H7 (cell line): ENCODE measurements at places on chromosomes 5 and 9.

GRCh38 chr5:142420561-142421227 lies 95.9 kb upstream of the SPRY4 start:
- no peak for DNase-seq

DNA sequence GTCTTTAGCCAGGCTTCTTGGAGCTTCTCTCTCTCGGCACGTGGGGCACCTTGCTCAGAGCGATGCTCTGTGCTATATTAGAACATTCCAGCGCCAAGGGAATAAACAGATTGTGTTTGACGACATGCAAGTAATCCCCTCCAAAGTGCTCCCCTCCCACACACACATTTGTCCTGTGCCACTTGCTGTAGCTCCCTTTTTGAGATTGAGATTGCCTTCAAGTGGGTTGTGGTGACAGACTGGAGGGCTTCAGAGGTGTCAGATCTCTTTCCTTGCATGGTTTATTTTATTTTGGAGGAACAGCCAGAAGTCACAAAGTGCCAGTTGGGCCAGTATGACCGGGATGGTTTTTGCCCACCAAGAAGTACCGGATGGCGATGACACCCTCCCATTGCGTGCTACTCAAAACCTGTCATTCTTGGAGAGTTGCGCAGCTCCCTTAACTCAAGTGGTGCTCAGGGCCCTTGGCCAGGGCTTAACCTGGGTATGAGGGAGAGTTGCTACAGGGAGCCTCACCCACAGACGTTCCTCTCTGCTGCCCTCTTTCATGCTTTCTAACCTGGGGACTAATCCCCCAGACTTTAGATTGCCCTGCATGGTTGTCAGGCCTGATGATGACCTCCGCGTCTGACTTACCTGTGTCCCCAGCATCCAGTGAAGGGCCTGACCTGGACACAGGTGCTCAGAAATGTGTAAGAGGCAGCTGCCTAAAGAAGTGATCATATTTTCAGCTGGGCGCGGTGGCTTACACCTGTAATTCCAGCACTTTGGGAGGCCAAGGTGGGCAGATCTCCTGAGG lies 18.8 kb upstream of the RPL26L1 start:
- DNase-seq, result no peak

- no peak for DNase-seq
These were observed 42.2 kb upstream of the FBXW11 start for GRCh38 chr5:172048539-172049101.

DNA sequence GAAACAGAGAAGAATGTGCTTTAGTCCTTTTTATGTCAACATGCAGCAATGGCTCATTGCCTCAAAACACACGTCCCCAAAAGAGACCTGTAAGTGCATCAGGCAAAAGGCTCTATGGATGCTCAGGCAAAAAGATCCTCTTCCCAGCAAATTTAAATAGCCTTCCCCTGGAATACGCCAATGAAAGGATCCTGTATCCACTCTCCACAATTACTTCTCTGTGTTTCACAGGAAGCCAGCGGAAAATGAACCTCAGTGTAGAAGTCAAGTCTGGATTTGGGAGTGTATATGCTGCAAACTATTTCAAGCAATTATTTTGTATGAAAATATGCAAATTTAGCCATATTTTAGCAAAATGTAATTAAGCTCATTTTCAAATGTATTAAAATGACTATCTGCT lies 217.9 kb downstream of the EPB41L4A start:
- no peak for DNase-seq

GRCh38 chr9:37974506-37975173 lies 70.7 kb upstream of the SLC25A51 start:
- DNase-seq, result no peak

DNA sequence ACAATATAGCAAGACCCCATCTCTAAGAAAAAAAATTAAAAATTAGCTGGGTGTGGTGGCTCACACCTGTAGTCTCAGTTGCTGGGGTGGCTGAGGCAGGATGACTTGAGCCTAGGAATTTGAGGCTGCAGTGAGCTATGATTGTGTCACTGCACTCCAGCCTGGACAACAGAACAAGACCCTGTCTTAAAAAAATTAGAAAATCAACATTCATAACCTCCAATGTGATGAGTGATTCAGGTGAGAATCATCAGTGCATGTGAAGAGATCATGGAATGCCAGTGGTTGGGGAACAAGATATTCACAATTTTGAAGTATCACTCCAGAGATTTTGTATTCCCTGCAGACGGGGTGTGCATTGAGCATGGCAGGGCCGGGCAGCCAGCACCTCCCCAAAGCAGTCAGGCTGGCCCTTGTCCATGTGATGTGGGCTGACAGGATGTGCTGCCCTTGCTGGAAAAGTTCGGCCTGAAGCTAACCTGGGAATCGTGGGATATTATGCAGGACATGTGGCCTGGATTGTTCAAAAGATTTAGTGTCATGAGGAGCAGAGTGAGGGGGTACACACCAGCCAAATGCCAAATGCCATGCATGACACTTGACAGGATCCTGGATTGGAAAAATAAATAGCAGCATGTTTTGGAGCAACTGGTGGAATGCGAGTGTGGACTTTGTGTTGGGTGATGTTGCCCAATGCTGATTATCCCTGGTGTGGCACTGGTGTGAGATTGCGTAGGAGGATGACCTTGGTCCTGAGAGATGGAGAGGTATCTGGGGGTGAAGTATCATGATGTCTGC lies 189.0 kb downstream of the RGS3 start:
- DNase-seq, result no peak

DNA sequence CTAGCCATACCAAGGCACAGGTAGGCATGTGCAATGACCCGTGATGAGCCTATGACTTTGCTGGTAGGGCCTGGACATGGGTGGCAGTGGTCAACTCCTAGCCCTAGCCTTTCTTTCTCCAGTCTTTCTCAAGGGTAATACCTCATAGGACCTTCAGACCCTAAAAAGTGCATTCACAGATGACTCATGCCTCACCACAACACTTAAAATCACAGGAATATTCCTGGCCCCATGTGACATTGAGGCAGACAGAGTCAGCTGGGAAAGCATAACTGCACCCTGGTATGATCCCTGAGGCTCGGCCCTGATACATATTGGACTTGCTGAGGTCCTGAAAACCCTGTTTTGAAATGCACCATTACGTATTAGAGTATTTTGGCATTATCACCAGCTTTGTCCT lies 449.5 kb downstream of the HINT1 start:
- DNase-seq, result no peak

DNA sequence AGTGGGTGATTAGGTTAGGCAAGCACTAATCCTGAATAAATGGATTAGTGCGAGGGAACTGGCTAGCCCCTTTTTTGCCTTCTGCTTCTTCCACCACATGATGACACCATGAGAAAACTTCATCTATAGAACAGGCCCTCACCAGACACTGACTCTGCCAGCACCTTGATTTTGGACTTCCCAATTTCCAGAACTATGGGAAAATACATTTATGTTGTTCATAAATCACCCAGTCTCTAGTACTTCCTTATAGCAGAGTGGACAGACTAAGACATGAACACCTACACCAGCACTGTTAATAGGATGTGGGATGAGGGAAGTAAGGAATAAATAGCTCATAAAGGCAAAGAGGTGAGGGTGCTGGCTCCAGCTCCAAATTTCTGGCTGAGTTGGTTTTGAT lies 1.4 kb downstream of the ZNF622 start:
- DNase-seq, result no peak

DNA sequence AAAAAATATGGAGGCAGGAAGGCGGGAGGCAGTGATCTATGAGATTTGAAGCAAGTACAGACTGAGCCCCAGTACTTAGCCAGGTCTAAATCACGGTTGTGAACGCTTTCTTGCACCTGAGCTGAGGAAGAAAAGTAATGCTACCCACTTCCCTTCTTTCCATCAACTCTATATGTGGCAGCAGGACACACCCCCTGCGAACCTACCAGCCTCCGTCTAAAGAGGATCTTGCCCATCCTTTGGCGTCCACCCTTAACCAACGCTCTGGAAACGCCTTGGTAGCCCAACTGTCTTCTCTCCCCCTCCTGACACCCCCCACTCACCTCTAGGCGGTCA lies 545 bp downstream of the HMGCS1 start:
- no peak for DNase-seq

- DNase-seq, result no peak
These were observed 35.5 kb downstream of the PLGRKT start for GRCh38 chr9:5402217-5402616.

DNA sequence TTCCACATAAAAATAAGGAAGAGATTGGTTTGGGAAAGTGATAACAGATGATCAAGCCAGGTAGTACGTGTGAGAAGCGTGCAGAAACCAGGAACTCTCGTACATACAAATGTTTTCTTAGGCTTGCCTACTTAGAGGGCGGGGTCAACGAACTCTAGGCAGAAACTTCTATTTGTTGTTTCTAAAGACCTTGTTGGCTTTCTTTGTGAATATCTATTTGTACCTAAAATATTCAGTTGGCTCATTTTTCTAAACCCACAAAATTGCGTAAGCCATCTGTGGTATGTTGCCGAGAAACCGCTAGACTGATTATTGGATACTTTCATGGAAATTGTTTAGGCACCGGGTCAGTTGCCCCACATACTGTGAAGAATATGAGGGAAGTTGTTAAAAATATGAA lies 458.5 kb downstream of the MAT2B start:
- no peak for DNase-seq

GRCh38 chr9:104899759-104900247 lies 28.2 kb downstream of the ABCA1 start:
- no peak for DNase-seq

DNA sequence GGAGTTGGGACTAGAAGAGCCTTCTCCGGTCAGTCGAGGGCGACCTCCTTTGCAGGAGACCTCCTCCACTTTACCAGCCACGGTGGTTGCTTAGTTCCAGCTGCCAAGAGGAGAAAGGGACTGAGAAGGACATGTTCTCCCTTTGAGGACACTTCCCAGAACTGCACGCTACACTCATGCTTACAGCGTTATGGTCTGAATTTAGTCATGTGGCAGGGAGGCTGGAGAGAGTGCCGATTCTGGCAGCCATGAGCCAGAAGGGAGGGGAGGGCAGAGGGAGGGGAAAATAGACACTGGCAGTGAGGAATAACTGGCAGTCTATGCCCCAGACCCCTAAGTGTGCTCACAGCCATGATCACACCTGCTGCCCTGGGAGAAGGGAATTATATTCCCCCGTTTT lies 47.8 kb downstream of the TSPAN17 start:
- no peak for DNase-seq

DNA sequence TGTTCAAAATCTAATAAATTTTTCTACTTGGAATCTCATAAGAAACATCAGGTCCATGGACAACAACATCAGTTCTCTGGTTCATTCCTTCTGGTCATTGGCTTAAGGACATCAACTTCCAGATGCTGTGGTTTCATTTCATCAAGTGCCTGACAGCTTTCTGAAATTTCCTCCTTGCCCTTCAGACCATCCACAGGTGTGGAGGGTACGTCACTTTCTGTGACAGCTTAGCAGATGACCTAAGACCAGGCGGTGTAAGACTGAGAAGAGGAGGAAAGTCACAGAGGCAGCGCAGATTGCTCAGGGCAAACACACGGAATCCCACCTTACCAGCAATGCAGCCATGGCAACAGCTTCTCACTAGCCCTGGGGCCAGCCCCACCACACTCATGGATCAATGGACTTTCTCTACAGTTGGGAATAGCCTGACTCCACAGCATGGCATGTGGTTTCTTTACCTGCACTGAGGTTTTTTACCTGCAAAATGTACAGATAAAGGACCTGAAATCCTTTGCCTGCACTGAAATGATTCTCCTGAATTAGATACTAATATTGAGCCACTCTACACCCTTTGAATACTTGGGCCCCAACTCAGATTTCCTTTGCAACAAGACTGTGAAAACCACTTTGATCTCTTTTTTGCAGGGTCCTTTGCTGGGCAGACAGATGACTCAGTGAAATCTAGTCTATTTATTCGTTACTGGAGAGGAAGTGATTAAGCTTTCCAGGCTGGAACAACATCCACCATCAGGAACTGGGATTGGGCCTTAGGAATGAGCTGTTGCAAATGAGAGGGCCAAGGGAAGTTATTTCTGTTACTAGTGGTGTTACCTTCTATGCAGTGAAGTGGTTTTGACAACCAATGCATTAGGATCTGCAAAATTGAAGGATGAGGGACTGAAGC lies 26.9 kb downstream of the TICAM2 start:
- no peak for DNase-seq

GRCh38 chr9:136493567-136493971 lies 10.7 kb upstream of the SEC16A start:
- DNase-seq, result no peak

DNA sequence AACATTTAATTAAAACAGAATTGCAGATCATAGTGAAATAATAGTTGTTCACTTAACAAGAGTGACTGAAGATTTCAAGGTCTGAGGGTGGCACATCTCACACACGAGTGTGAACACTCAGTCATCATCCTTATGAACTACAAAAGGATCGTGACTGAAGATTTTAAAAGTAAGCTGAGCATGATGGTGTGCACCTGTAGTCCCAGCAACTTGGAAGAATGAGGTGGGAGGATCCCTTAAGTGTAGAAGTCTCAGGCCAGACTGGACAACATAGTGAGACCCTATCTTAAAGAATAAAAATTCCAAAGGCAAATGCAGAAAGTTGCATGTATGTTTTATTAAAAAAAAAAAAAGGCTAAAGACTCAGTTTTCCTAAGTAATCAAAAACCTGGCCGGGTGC lies 22.4 kb upstream of the ATP6V1G1 start:
- DNase-seq, result no peak
